HuH-7.5 (cell line): ENCODE measurements at places on chromosomes 13 and 19.

GRCh38 chr13:42369071-42369797 lies 97.3 kb downstream of the AKAP11 start:
- no peak for DNase-seq

DNA sequence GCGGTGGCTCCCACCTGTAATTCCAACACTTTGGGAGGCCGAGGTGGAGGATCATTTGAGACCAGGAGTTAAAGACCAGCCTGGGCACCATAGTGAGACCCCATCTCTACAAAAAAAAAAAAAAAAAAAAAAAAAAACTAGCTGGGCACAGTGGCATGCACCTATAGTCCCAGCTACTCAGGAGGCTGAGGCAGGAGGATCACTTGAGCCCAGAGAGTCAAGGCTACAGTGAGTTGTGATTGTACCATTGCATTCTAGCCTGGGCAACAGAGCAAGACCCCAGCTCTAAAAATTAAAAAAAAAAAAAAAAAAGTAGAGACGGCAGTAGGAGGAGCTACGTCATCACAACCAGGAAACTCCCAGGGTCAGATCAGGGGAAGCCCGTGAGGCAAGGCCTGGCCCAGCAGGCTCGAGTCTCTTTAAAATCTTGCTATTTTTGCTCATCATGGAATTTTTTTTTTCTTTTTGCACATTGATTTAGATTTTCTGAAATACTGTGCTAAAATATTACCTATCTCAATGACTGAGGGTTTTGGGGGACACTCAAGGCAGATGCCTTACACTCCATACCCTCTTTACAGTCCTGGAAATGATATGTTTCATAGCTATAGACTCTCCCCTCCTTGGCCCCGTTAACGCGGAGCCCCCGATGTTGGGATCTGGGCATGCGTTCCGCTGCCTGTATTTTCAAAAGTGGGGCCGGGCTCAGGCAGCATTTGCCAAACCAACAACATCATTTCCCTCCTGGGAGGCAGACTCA lies 44.4 kb upstream of the USE1 start:
- no peak for DNase-seq

DNA sequence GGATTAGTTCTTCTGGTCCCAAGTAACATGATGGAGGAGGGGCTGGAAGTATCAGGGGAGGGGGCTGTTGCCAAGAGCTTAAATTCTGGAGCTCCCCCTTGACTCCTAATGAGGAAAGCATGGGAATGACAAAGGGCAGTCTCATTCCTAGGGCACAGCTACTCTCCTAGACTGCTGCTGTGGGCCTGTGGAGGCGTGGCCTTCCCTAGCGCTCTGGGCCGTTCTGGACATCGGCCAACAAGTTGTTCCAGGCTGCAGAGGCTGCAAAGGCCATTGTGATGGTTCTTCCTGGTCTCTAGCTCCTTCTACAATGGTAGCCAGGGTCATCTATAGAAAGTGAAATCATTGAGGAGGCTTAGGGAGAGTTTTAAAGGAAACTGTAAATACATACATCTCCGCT lies 916.6 kb downstream of the DIAPH3 start:
- no peak for DNase-seq

DNA sequence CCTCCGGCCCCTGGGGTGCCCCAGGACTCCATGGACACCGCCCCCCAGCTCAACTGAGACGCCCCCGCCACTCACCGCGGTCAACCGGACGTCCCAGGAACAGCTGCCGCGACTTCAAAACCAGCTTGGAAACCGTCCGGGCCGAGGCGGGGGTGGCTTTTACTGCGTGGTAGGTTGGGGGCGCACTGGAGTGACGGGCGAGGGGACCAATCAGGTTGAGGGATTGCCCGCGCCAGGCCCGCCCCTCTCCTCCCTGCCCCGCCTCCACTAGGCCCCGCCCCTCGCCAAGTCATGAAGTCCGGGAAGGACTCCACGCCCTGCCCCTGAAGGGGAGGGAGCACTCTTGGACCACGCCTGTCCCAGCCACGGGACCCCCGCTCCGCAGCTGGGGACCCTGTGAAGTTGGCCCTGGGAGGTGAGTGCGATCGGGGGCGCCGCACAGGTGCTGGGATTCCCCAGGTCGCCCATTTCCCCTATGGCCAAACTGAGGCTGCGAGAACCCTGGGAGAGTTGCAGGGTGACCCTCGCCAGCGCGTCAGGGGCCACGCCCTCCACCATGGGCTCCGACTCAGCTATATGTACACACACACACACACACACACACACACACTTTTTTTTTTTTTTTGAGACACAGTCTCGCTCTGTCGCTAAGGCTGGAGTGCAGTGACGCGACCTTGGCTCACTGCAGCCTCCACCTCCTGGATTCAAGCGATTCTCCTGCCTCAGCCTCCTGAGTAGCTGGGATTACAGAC lies at the start of gene PLIN3:
Gene PLIN3 (minus strand): TSS at position 134 of the 752 bp plus-strand sequence. CDS start 6,273 bp downstream, outside the sequence.
- peak; percentile 98 for DNase-seq

GRCh38 chr19:8571006-8571411 lies 6.2 kb downstream of the MYO1F start:
- no peak for DNase-seq

DNA sequence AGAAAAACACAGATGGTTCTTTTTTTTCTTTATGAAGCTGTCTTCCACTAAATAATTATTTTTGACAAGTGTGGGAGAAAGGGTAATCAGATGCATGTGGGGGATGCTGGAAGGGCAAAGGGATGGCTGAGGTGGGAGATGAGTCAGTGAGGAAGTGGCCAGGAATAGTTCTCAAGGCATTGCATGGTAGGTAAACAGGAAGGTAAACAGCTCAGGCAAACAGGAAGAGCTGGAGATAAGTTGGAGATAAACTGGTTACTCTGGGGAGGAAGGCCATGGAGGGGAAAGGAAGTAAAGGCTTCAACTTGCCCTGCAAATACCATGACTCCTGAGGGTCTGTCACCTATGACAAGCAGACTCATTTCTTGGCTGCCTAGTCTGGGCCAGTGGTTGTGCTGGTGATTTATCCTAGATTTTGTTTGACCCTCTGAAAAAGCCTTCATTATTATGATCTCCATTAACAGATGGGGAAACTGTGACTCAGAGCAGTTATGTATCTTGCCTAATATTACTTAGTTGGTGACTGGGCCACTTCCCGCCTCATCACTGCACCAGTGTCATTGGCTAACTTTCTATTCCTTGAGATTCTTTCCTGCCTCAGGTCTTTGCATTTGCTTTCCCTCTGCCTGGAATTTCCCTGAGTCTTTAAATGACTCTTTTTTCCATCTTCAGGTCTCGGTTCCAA lies 17.1 kb downstream of the ACTL9 start:
- no peak for DNase-seq

GRCh38 chr19:14556662-14557188 lies 15.1 kb downstream of the NDUFB7 start:
- DNase-seq = peak; percentile 95

DNA sequence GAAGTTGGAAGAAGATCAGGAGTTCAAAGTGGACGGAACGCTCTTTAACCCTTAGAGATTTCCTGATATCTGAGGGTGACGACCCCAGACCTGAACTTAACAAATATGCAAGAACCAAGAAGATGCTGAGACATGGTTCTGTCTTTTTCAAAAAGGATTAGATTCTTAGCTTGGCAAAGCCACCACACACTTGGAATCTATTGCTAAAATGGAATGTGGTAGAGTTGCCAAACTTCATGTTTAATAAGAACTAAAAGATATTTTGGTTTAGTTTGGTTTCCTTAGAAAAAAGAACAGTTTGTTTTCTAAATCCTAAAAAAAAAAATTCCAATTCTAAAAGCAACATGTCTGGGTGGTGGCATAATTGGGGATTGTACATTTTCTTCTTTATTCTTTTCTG lies 29.5 kb downstream of the UNC13A start:
- no peak for DNase-seq

DNA sequence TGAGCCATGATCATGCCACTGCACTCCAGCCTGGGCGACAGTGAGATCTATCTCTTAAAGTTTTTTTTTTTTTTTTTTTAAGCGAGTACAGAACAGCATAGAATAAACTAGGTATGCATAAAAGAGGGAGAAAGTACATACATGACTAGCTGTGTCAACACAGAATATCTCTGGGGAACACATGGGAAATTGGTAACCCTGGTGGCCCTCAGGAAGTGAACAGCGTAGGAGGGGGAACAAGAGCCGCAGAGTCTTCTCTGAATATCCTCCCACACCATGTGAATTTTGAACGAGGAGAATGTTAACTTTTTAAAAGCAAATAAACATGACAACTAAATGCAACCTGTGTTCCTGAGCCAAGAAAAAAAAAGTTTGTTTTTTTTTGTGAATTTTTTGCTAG lies 15.2 kb downstream of the PHLDB3 start:
- no peak for DNase-seq

- no peak for DNase-seq
Measured at GRCh38 chr13:64819081-64819480, 2411.1 kb downstream of the PCDH9 start.

DNA sequence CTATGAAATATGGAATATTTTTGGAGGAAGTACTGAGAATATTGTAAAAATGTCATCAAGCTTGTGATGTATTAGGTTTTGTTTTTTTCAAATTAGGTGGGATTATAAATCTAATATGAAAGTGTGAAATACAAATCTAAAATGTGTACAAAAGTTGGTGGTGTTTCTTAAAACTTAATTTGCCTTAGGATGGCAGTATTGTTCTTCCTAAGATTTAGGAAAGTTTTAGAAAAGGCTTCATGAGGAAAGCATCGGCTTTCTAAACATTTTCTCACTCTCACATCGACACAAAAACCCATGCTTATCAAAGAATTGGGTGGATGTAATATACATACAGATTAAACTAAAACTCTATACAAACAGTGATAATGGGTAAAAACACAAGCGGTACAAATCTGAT lies 972.0 kb upstream of the PCDH20 start:
- DNase-seq = peak; percentile 8

DNA sequence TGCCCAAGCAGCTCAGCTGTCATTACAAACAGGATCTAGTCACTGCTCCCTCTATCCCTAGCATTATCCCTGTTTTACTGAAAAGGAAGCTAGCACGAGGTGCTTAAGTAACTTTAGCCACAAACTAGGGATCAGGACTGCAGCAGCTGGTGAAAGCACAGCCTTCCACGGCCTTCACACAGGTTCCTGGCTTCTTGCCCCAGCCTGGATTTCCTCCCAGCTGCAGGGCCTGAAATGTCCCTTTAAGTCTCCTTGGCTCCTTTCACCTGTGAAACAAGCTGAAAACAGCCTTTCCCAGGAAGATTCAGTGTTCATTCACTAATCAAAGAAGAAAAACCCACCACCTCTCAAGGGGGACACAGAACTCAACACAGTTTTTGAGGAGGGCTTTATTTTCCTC lies 754.5 kb downstream of the DIAPH3 start:
- no peak for DNase-seq

GRCh38 chr13:42279080-42279479 lies 7.1 kb downstream of the AKAP11 start:
- DNase-seq = no peak

DNA sequence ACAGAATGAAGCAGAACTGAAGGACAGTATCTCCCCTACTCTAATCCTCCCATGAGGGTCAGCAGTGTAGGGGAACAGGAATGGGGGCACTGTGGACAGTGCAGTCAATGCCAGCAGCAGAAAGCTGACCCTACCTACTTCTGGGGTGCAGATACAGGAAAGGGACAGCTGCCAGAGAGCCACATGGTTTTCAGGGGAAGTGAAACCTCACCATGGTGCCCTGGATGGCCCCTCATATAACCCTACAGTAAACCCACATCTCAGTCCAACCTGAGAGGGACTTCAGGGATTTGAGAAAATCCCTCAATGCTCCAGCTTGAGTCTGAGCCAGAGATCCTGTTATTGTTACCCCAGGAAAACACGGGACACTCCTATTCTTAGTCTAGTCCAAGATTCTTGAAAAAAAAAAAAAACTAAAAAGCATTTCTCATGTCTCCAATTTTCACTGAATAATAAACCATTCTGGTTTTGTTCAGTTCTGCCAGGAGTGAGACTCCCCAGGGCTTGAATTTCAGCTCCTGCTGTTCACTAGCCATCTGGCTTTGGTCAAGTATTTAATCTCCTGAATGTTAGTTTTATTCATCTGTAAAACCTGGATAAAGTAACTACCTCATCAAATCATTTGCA lies 511.6 kb upstream of the ARGLU1 start:
- no peak for DNase-seq
